ENCODE measurements at places on chromosomes 1 and 21.

- no peak for DNase-seq
These were observed 39.8 kb upstream of the RAB4A start for GRCh38 chr1:229230893-229231753.

DNA sequence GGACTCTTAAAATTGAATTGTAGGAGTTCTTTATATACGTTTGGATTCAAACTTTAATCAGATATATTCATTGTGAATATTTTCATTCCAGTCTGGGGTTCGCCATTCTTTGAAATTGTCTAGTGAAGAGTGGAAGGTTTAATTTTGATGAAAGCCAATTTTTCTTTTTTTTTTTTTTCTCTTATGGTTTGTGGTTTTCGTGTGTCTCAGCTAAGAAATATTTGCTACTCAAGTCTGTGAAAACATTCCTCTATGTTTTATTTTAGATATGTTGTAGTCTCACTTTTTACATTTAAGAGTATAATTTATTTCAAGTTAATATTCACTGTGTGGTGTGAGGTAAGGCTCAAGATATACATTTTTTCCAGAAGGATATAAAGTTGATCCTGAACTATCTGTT is 220.5 kb downstream of the KCNT2 start:
- DNase-seq = no peak

- no peak for DNase-seq
These were observed 120.7 kb downstream of the TM2D1 start for GRCh38 chr1:61604261-61604660.

GRCh38 chr1:183693521-183693920 is 40.4 kb upstream of the APOBEC4 start:
- DNase-seq = no peak

- no peak for DNase-seq
These were observed 490 bp downstream of the SERINC2 start for GRCh38 chr1:31413405-31414001.

DNA sequence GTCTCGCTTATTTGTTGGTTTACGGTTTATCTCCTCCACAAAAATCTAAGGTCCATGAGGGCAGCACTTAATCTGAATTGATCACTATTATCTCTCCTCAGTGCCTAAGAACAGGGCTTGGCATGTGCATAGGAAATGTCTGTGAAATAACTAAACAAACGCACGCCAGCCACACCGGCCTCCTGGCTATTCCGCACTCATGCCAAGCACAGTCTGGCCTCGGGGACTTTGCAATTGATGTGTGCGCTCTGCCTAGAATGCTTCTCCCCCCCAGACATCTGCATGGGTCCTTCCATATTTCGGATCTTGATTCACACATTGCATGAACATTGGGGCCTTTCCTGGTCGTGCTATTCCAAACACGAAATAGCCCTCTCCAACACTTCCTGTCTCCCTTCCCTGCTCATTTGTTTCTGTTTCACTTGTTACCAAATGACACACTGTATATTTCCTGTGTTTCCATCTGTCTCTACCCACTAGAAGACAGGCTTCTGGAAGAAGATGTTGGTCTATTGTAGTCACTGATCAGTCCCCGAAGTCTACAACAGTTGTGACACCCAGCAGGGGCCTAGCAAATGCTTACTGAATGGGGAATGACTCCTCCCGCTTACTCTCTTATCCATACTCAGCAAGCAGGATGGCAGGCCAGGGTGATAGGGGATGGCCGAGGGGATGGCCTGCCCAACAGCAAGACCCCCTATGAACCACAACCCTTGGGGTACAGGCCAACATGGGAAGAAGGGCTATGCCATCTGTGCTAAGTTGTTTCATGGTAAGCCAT is 93.9 kb downstream of the GLIS1 start:
- DNase-seq = peak; percentile 11

DNA sequence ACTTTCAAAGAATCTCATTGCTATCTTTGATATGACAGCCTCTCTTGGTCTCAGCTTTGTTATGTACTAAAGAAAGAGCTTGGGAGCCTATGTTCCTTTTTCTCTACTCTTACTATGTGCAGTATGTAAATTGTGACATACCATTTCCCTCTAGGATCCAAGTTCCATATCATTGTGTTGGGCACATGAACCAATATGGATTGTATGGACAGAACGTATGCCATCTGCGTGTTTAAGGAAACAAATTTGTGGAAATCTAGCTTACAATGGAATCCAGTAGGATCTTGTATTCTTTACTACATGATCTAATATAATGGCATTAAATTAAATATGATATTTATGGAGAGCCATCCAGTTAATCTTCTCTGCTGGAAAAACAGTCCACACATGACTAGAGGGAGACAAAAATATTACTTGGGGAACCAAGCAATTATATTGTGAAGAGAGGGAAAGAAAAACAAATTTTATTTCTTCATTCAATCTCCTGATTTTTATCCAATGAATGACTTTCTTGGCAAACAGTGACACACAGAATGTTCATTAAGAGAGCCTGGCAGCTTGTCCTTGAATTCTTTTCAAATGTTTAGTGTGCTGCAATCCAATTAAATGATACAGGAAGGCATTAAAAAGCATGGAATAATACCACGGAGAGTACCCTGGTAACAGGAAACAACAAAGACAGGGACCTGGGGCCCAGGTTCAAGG is 106.5 kb upstream of the DAB1 start:
- no peak for DNase-seq

DNA sequence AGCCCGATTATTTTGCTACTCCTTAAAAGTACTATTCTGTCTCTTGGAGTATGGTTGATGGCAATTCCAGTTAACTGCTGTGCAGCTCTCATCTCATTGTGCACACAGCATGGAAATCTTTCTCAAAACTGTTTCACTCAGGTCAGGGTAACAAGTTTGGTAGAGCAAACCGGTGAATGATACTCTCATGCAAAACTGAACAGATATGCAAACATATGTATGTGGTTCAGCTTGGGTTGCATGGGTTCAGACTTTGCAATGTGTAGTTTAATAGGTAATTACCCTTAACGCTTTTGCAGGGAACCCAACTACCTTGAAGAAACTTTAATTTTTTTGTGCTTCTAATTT is 2.2 kb downstream of the GADD45A start:
- no peak for DNase-seq

DNA sequence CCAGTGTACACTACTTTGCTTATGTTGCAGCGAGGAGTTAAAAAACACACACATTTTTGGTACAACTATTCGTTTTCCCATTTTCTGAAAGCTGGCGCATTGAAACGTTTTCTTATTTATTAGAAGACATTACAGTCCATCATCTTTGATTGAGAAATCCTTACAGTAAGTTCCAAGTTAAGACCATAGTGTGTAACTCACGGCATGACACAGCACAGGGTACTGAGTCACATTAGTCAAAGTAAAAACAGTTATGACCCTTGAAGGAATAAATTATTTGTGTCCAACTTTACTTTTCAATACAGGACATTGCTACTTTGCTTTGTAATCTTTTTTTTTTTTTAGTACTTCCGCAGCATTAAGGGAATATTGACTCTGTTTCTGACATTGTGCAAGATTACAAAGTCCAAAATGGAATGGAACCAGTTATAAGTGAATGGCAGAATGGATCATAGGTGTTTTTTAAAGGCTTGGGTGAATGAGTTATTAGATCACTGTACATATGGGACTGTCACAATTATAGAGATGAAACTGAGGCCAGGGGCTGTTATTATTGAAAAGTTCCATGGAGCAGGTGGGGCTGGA is 11.7 kb downstream of the PTGFRN start:
- no peak for DNase-seq

- no peak for DNase-seq
These were observed 194.9 kb downstream of the HIVEP3 start for GRCh38 chr1:41723786-41724185.

DNA sequence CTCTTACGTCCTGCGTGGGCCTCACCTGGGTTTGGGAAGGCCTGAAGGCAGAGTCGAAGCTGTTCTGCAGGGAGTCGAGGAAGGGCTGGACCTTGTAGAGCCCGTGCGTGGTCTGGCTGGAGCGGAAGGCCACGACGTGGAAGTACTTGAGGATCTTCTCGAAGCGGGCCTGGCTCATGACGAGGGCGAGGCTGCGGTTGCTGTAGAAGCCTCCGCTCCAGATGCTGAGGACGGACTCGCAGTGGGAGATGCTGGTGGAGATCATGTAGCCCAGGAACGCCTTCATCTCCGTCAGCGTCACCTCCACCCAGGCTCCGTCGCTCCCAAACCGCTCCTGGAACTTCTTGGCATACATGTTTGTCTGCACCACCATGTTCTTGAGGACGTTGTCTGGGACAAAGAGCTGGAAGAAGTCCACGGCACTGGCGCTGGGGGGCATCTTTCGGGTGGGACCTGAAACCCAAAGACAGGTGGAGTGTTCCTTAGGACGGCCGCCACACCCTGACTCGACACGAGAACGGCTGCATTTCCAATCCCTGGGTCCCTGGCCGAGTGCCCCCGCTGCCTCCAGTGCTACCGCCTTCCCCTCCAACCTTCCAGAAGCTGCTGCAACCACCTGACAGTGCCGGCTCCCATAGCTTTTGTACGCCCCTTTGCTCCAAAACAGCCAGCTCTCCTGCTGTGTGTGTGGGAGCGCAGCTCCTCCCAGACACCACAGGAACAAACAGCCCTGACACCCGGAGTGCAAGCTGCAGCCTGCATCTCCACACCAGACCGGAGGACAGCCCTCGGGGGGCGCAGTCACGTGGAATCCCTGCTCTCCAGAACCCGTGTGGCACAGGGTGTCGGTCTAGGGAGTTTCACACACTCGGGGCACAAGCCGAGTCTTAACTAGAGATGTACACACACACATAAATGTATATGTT is 69.0 kb downstream of the PGBD5 start:
- no peak for DNase-seq

DNA sequence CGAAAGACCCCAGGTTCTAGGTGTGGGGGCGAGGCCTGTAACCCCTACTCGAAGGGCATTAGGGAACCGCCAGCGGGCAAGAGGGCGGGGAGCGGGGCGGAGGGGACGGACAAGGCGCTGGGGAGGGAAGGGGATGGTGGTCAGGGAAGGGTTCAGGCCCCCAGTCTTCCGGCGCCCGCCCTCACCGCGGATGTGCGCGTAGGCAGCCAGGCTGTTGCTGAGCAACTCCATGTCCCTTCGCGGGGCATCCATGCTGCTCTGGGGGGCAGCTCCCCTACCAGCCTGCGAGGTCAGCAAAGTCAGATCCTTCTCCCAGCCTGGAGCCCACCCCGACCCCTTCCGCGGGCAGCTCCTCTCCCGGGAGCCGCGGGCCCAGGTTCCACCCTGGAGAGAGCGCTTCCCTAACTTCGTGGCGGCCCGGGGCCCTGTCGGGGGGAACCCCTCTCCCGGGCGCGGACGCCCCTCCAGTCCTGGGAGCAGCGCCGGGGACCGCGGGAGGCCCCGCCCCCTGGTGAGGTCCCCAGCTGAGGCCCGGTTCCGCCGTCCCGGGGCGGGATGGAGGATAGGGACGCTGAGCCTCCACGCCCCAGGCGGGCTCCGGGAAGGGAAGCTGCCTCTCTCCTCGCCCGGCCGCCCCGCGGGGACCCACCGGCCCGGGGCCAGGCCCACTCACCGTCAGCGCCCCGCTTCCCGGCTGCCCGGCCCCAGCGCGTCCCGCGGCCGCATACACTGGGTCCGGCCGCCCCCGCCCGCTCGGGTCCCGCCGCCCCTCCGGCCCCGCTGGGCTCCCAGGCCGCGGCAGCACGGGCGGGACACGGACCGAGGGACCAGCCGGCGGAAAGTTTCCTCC is 434 bp downstream of the EVA1B start:
- DNase-seq = no peak

DNA sequence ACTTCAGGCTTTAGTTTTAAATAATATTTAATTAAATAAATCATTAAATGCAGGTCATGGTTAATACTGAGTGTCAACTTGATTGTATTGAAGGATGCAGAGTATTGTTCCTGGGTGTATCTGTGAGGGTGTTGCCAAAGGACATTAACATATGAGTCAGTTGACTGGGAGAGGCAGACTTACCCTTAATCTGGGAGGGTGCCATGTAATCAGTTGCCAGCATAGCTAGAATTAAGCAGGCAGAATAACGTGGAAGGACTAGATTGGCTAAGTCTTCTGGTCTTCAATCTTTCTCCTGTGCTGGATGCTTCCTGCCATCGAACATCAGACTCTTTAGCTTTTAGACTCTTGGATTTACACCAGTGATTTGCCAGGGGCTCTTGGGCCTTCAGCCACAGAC is 85.3 kb downstream of the MAP3K21 start:
- no peak for DNase-seq

- DNase-seq = no peak
These were observed 34.9 kb upstream of the LYPLAL1 start for GRCh38 chr1:219138747-219139146.

GRCh38 chr1:48817505-48818114 is 40.9 kb upstream of the BEND5 start:
- peak; percentile 62 for DNase-seq
